Fibroblast of mammary gland (primary cell): ENCODE measurements at places on chromosomes 16 and 17.

GRCh38 chr16:27318392-27319256 lies 4.8 kb downstream of the IL4R start:
- DNase-seq: no peak

GRCh38 chr16:51540259-51540658 lies 389.2 kb upstream of the SALL1 start:
- DNase-seq: peak; percentile 80

DNA sequence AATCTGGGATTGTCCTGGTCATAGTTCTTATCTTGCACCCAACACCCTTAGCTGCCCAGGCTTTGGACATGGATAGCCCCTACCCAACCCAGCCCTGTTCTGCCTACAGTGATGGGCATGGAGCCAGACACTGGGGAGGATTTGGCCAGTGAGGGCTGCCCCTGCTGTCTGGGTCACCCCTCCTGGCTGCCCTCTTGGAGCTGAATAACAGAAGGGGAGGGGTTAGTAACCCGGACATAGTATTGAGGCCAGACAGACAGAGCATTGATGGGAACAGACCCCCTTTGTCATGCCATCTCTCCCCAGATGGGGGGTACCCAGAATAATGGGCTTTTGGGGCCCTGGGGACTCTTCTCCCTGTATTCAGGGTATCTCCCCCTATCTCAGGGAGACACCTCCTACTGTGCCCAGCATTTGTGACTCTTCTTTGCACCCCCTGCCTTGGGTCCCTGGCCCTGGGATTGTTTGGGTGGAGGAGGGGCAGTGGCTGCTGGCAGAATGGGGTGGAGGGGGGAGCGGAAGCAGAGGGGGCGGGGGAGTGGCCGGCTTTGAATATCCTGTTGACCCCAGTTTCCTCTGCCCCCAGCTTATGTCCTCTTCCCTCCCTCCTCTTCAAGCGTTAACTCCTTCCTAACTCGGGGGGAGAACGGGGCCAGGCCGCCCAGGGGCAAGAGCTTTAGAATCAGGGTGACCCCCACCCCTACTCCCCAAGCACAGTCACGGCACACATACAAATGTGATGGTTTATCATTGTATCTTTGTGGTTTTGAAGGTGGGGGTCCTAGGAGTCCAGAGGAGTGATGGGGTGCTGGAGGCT lies 17.0 kb downstream of the GJD3 start:
- no peak for DNase-seq

DNA sequence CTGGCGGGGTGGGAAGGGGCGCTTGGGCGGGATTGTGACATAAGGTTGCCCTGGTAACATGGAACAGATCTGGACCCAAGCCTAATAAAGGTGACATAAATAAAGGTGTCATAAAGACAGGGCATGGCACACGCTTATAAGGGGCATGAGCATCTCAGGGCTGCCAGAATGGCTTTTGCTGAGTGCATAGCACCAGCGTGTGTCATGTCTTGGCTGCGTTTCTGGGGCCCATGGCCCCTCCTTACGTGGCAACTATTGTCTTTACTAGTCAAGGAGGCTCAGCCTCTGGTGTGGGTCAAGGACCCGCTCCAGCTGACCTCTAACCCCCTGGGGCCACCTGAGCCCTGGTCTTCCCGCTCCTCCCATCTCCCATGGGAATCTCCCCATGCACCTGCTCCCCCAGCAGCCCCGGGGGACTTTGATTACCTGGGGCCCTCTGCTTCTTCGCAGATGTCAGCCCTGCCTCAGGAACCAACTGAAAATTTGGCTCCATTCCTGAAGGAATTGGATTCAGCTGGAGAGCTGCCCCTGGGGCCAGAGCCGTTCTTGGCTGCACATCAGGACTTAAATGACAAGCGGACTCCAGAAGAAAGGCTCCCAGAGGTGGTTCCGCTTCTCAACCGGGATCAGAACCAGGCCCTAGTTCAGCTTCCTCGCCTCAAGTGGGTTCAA lies 13.9 kb downstream of the LRRC37B start:
- DNase-seq: no peak

DNA sequence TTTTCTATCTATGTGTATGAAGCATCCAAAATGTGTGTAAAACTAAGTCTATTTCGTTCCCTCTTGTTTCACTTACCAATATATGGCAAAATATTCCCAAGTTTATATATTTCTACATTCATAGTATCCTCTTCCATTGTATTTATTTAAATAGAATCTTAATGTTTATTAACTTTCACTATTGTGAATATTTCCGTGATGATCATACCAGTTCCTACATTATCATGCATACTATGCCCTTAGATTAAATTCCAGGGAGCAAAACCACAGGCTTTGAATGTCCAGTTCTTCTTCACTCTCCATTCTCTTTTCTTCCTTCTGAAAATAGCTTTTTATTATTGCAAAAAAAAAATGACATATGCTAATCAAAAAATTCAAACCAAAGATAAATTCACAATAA lies 4.0 kb downstream of the MAP2K6 start:
- no peak for DNase-seq

DNA sequence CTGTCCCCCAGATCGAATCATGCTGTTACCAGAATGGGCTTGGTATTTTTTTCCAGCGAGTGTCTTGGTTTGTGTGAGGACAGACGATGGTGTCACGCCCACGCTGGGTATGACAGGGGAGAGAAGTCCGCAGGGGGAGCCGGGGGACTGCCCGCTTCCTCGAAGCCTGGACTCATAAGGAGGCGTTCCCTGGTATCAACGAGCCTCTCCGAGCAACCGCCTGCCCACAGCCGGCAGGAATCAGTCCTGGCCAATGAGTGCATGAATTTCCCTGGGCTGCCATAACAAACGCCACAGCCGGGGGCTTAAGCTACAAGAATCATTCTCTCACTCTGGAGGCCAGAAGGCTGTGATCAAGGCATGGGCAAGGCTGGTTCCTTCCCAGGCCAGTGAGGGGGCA lies 26.1 kb upstream of the JPH3 start:
- DNase-seq: no peak

DNA sequence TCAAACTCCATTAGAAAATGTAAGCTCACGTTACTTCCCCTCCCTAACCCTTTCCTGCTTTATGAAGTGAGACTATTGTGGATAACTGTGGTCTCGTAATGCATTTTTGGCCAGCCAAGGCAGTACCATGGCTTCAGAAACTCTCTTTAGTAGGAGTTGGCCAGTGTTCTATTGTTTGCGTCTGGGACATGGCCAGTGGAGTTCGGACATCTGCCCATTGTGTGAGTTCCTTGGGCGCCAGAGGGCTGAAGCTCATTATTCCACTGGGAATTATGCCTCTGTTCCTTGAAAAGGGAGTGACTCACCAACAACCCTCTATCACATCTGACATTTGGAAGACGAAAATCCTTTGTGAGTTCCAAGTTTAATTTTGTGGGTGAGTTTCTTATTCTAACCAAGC lies 319.5 kb upstream of the SOX9 start:
- peak; percentile 67 for DNase-seq

DNA sequence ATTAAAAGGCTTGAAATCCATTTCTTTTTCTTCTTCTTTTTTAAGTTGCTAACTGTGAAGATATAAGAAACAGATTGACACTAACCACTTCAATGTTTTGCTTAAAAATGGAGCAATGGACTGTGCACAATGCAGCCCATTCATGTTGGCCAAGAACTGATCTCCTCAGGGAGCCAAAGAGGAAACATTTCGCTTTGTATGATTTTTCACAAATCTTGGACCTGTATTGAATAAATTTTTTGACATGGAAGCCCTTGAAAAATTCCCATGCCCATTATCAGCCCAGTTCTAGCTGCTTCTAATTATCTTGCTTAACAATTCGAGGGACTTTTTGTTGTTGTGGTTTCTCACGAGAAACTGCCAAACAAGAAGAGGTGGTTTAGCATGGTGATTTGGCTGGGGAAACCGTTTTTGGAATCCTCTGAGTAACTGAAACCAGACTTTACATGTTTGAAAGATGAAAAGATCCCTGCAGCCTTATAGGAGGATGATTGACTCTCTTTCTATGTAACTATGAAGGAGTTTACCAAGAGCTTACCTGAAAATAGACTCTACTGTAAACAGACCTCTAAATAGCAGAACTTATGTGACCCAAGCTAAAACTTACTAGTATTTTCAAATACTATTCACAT lies 1389.4 kb upstream of the GOT2 start:
- peak; percentile 1 for DNase-seq

DNA sequence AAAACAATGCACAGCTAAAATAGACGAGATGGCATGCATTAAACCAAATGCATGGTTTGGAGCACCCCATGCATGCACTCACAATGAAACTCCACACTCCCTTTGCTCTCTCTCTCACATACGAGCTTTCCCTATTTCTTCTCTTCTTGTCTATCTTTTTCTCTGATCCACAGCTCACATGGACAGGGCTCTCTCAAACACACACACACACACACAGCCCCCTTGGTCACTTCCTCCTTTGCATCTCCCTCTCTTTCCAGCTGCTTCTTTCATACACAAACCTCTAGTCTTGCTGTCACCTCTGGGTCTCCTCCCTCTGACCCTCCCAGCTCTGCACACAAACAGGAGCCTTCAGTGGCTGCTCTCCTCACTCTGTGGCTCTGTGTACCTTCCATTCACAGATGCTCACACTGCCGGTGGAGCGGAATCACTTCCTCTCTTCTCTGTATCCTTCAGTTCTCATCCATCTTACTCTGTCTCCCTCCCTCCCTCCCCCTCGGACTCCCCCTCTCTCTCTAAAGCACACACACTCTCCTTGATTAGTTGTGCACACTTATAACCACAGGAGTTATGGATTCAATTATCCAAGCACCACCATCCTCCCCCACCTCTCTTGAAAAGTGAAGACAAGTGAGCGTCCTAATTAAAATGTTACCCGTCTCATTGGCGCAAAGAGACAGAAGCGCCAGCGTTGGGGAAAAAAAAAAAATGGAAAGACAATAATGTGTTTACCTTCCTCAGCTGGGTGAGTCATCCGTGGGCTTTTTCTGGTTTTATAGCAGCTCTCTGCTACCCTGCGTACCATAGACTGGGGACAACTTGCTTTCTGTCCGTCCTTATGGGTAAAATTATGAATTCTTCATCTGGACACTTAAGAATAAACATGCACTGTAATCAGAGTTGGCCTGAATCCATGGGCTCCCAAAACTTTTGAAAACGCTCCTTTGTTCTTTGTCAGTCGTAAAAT lies 90.8 kb downstream of the SHISA6 start:
- no peak for DNase-seq

DNA sequence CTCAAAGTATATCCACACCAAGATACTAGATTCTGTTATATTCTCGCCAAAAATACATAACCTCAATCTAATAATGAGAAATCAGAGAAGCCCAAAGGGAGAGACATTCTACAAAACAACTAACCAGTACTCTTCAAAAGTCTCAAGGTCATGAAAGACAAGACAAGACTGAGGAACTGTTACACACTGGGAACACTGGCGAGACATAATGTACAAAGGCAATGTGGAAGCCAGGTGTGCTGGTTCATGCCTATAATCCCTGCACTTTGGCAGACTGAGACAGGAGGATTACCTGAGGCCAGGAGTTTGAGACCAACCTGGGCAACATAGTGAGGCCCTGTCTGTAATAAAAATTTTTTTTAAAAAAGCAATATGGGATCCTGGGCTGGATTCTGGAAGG lies 85.9 kb downstream of the SPAG9 start:
- DNase-seq: no peak

DNA sequence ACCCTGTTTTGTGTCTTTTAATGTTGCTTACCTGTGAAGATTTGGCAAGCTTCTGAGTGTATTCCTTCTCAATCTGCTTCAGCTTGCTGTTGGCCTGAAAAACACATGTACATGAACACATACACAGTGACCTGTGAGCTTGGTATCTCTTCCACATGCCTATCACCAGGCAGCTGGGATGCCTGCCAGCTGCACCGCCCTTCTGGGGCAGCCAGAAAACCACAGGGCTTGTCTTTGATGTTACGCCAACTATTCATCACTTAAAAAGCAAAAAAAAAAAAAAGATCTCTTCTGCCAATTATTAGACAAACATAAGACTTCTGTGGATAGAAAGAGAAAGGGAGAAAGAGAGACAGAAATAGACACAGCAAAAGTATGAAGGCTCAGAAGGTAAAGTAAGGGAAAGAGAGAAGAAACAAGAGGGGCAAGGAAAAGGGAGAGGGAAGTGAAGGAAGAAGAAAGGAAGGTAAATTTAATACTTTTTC lies 189.2 kb upstream of the AXIN2 start:
- peak; percentile 96 for DNase-seq

- peak; percentile 35 for DNase-seq
Measured at GRCh38 chr17:35390663-35391062, 17.2 kb upstream of the SLFN11 start.

DNA sequence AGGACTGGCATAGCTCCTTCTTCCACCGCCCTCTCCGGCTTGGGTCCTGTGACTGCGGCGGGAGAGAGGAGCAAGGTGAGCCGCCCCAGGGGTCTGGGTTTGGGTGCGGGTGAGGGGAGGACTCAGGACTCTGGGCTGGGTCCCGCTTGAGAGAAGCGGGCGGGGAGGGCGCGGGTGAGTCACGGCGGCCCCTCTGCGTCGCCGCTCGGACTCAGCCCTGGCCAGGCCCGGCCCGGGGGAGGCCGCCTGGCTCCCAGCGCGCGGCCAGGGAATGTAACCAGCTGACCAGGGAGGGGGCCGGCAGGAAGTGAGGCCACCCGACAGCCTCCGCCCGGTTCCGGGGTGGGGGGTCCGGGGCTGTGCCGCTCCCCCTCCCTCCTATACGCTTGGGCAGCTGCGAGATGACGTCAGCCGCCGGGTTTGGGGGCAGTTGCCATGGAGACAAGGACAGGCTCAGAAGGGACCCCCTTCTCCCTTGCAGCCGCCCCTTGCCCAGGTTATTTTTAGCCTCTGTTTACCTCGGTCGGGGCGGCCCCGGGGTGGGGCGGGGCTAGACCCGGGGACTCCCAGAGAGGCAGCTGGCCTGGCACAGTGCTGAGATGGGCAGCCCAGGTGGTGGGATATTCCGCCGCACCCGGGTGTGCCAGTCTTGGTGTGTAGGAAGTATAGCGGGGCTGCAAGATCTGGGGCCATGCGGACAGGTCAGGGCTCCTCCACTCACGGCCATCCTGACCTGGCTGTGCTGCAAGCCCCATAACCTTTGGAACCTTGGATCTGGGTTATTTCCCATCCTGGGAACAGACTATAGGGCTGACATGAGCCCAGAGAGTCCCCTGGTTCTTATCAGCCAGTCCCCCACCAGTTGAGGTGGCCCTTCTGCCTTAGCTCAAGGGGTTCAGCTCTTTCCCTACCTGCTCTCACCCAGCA lies 1.6 kb downstream of the RIPOR1 start:
- peak; percentile 62 for DNase-seq

DNA sequence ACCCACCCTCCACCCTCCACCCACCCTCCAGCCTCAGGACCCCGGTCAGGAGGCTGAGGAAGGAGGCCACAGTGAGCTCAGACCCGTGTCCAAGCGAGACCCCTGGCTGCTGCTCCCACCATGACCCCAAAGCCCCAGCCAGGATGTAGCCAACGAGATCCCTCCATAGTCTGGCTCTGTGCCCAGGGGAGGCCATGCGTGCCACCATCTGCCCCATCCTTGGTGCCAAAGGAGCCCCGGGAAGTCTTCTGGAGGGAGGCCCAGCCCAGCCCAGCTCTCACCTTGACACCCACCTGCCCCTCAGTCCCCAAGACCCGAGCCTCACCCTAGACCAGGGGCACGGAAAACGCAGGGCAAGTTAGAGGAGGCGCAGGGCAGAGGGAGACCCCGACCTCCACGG lies 34.2 kb downstream of the PIEZO1 start:
- DNase-seq: no peak
